ENCODE measurements at places on chromosomes 2 and 18.

DNA sequence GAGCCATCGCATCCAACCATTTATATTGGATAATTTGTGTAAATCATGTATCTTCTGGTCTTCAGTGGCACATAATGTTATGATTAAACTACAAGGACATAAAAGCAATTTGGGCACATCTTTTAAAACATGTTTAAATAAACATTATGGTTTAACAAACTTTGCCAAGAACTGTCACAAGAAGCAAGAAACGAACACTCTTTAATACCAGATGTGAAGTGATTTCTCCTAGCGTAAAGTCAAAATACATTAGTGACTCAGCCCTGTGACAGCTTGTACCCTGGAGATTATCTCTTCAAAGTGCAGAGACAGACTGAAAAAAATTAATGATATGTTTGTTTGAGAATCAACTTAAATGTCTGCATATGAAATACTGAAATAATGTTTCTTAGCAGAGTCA is 39.9 kb downstream of the DSEL start:
- DNase-seq, result no peak

DNA sequence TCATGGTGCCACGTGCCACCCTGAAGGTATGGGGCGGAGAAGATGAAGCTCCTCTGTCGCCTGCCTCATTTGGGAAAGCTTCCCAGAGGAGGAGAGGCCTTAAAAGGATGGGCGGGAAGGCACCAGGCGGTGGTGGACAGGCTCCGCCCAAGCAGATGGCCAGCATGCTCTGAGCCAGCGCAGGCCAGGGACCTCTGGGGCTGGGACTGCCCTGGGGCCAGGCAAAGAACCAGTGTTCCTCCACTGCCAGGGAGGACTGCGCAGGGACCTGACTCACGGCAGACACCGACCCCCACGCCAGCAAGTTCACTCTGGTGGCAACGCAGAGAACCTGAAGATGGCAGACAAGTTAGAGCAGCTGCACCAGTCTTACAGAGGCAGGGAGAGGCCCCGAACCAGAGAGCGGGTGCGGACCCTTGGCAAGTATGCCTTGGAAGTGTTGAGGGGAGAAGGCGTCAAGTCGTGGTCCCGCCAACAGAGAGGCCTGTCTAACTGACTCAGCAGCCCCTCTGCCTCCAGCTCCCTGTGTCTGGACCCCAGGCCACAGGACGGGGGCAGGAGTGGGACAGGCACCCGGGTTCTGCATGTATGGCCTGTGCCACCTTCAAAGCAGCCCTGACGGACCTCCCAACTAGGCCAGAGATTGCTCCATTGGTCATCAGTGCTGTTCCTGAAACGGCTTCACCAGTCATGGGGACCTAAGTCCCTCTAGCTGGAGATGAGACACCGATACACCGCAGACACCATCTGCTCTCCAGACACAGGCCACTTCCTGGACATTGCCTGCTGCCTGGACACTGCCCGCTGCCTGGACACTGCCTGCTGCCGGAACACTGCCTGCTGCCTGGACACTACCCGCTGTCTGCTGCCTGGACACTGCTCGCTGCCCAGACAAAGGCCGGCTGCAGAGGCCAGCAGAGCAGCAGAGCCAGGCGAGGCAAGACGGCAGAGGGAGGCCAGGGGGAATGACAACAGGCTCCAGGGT is 124.7 kb downstream of the HDAC4 start:
- no peak for DNase-seq

- DNase-seq, result no peak
Observed at GRCh38 chr2:191289049-191289448, 43.8 kb downstream of the MYO1B start.

GRCh38 chr18:63850020-63850419 is 37.5 kb upstream of the SERPINB2 start:
- no peak for DNase-seq

GRCh38 chr2:206790311-206790935 is 25.0 kb downstream of the FASTKD2 start:
- no peak for DNase-seq

Data from GM12878 (cell line).